ENCODE measurements at places on chromosomes 5 and 9. TPM values are rescaled to one million over a fixed set of nuclear protein-coding genes. Genes with fewer than 3 reads are reported as not detected.

- DNase-seq: no peak
These were observed 11.3 kb downstream of the TMEM250 start for GRCh38 chr9:136107155-136107952.

GRCh38 chr9:68643901-68644809, 60.9 kb upstream of the PIP5K1B start:
- DNase-seq: no peak

- DNase-seq: no peak
These were observed 19.2 kb upstream of the HMGCS1 start for GRCh38 chr5:43332401-43332800.

C8G gene
- total RNA-seq: 8.6 TPM

DNA sequence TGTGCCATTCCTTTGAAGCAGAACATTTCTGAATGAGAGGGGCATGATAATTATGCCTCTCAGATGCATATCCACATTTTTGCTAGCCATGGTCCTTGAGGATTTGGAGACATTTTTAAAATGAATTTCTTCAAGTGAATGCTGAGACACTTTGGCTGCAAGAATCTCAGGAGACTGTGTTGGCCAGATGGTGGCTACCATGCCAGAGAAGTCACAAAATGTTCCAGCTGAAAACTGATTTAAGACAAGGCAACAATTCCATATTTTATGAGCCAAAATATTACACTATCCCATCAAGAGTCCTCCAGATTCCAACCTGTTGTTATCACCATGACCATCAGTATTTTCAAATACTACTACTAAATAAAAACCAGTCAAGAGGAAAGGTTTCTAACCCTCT, 859.5 kb upstream of the DMAC1 start:
- no peak for DNase-seq

- DNase-seq: peak; percentile 63
These were observed 62.6 kb upstream of the LRRTM2 start for GRCh38 chr5:138937392-138938387.

GRCh38 chr5:72216756-72217155, 103.3 kb downstream of the MRPS27 start:
- no peak for DNase-seq

- no peak for DNase-seq
These were observed 205.5 kb upstream of the PTGER4 start for GRCh38 chr5:40474250-40474649.

DNA sequence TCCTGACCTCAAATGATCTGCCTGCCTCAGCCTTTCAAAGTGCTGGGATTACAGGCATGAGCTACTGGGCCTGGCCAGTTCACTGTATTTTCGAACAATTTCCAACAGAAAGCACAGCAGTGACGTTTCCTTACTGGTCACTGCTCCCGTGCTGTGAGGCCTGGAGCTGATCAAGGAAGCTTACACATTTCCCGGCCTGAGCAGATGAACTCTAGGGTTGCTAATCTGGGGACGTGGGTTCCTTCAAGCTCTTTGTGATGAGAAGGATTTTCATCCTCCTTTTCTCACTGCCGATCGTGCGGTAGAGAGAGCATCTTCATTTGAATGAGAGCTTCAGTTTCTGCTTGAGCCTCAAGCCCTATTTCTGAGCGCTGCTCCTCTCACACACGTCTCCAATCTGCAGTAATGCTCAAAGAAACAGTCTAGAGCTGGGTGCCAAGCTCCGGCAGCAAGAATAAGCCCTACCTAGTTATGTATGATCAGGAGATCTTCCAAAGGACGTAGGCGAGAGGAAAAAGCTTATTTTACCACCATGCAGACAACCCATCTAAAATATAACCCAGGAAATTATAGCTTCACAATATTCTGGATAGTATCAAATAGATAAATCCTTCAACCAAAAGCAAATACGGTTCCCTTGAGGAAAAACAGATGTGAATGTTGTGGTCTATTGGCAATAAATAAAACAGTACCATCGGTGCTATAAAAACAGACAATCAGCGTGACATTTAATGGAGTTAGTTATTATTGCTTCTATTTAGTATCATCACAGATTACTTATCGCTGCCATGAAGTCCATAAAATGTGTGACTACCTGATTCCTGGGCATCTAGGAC, 7.3 kb upstream of the SPATA24 start:
- no peak for DNase-seq

- DNase-seq: no peak
These were observed 166.4 kb downstream of the PBX3 start for GRCh38 chr9:125913551-125913950.

KCNN2 gene
- 10.0 TPM for total RNA-seq

- no peak for DNase-seq
These were observed 83.3 kb upstream of the RORB start for GRCh38 chr9:74413876-74414275.

DNA sequence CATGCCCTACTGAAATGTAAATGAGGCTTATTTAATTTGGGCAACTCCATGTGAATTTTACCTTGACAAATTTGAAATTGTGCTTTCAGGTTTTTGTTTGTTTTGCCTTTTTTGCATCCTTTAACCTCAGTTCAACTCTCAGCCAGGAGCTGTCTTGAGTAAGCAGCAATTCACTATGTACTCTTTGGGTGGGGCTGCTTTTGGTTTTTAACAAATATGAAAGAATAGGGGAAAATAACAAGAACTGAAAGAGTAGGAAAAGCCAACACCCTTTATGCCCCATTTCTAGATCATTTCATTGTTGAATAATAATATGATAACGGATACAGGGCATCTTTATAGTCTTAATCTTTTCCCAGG, 192.0 kb downstream of the ARHGAP26 start:
- DNase-seq: no peak

GRCh38 chr9:22382331-22382730, 64.3 kb upstream of the DMRTA1 start:
- no peak for DNase-seq

- DNase-seq: no peak
These were observed 260.4 kb upstream of the ADRA1B start for GRCh38 chr5:159655757-159656409.

SLC46A2 gene
- not detected for total RNA-seq

GRCh38 chr5:3036041-3036788, 284.7 kb upstream of the IRX2 start:
- DNase-seq: no peak

Data from ascending aorta (tissue), 2 donors.